ENCODE measurements at places on chromosomes 11 and 22.
A peak's percentile ranks its signal among the peaks of the same experiment; 100 is the strongest.

GRCh38 chr11:44248109-44248508, 61.8 kb downstream of the ALX4 start:
- DNase-seq: no peak

GRCh38 chr11:129945373-129945772, 50.0 kb upstream of the NFRKB start:
- DNase-seq: no peak

- DNase-seq: no peak
Measured at GRCh38 chr11:110928391-110928790, 216.2 kb upstream of the ARHGAP20 start.

DNA sequence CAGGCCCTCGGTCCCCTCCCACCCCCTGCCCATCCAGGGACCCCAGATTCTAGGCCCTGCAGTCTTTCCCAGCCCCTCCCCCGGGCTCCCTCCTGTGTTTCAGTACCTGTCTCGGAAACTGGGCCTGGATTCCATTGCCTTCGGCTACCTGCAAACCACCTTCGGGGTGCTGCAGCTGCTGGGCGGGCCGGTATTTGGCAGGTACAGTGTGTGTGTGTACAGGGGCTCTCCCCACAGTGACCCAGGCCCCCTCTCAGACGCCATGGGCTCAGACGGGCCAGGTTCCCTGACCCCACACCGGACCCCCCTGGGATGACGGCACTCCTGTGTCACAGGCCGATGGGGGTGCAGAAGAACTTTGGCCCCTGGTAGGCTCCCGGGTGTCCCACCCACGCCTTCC, 21.1 kb downstream of the PHLDA2 start:
- no peak for DNase-seq

DNA sequence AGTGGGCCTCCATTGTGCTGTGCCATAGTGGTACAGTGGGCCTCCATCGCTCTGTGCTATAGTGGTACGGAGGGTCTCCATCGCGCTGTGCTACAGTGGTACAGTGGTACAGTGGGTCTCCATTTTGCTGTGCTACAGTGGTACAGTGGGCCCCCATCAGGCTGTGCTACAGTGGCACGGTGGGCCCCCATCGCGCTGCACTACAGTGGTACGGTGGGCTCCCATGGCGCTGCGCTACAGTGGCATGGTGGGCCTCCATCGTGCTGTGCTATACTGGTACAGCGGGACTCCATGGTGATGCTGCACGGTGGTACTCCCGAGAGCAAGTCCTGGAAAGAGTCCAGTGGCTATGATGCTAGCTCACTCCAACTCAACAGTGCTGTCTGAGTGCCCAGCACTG, 51.8 kb downstream of the SCUBE1 start:
- DNase-seq: no peak

DNA sequence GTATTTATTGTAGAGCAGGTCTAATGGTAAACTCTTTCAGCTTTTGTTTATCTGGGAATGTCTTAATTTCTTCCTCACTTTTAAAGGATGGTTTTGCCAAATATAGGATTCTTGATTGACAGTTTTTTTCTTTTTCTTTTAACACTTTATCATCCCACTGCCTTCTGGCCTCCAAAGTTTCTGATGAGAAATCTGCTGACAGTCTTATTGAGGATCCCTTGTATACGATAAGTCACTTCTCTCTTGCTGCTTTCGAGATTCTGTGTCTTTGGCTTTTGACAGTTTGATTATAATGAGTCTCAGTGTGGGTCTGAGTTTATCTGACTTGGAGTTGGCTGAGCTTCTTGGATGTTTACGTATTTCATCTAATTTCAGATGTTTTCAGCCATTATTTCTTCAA, 6.7 kb upstream of the TSKU start:
- no peak for DNase-seq

- no peak for DNase-seq
Measured at GRCh38 chr11:86940122-86940777, 14.9 kb downstream of the FZD4 start.

DNA sequence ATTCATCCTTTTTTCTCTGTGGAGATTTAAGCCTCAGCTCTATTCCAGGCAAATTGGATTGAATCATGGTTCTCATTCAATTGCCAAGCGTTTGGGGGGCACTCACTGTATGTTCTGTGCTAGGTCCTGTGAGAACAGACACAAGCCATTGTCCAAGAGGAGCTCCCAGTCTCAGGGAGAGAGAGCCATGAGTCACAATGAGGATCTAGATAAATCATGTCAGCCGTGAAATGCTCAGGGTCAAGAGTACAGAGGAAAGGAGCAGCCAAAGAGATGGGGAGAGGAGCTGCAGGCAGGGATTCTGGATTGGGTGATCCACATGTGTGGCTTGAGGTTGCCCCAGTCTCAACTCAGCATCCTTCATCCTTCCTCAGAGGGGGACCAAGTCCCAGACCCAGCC, 93.6 kb downstream of the FEZ1 start:
- DNase-seq: no peak

GRCh38 chr11:12235553-12235946, 125.2 kb downstream of the MICAL2 start:
- no peak for DNase-seq

DNA sequence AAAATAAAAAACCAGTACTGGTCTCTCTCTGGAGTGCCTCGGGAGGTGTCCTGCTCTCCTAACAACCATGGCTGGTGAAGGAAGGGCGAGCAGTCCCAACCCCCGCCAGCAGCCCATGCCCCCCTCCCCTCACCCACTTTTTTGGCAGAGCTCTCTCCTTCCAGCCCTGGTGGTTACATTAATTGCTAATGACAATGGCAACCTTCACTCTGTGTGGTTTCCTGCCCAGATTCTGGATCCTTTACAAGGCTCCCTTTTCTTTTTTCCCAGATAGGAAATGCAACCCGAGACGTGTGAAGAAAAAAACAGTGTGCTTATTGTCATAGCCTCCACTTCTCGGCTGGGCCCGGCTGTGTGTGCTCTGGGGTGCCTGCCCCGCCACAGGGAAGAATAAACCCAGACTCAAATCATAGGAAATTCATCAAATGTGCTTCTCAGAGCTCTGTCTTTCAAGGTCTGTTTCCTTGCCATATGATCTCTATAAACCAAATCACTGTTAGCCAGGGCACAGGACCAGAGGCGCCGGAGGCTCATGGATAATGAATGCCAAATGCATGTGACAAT, 513.0 kb downstream of the SOX6 start:
- DNase-seq: peak; percentile 19

DNA sequence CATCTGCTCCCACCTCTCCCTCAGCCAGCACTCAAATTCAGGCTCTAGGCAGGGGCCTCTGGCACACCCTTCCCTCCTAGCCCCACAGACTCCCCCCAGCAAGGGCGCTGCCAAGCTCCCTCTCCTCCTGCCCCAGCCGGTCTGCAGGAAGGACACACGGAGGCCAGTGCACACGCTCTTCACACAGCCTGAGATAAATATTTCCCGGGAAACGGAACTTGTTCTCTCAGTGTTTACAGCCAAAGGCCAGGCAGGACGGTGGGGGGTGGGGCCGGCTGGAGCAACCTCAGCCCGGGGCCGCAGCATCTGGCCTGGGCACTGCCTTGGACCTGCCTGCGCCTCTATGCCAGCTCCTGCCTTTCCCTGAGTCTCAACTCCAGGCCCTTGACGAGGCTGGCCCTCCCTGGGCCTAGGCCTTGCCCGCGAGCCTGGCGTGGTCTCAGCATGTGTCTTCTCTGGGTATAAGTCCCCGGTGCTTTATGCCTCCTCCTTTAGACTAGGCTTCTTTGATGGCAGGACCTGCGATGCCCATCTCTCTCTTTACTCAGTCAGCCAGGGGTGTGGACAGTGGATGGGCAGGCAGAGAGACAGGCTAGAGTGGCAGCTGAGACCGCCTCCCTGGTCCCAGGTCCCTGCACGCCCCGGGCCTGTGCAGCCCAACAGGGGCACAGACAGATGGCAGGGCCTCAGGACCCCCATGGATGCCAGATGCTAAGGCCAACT, 48.4 kb downstream of the PDE2A start:
- DNase-seq: no peak

- DNase-seq: no peak
Measured at GRCh38 chr11:47399860-47400767, 8.3 kb upstream of the SLC39A13 start.

DNA sequence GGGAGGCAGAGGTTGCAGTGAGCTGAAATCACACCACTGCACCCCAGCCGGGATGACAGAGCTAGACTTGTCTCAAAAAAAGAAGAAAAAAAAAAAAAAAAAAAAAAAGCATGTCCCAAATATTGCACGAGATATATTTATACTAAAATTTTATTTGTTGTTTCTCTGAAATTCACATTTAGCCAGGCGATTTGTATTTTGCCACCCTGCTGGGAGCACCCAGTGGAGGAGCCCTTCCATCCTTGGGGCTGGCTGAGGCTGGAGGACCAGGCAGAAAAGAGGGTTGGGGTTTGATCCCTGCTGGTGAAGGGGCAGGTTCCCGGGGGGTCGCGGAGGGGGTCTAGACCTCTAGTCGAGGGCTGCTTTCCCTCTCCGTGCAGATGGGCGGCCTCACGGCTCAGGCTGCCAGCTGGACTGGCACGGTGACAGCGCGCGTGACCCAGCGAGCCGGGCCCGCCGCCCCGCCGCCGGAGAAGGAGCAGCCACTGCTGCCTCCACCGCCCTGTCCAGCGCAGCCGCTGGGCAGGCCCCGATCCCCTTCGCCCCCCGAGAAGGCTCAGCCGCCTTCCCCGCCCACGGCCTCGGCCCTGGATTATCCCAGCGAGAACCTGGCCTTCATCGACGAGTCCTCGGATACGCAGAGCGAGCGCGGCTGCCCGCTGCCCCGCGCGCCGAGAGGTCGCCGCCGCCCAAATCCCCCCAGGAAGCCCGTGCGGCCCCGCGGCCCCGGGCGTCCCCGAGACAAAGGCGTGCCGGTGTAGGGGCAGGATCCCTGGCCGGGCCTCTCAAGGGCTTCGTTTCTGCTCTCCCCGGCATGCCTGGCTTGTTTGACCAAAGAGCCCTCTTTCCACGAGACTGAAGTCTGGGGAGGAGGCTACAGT, 952 bp upstream of the CATSPERZ start:
- DNase-seq: no peak

DNA sequence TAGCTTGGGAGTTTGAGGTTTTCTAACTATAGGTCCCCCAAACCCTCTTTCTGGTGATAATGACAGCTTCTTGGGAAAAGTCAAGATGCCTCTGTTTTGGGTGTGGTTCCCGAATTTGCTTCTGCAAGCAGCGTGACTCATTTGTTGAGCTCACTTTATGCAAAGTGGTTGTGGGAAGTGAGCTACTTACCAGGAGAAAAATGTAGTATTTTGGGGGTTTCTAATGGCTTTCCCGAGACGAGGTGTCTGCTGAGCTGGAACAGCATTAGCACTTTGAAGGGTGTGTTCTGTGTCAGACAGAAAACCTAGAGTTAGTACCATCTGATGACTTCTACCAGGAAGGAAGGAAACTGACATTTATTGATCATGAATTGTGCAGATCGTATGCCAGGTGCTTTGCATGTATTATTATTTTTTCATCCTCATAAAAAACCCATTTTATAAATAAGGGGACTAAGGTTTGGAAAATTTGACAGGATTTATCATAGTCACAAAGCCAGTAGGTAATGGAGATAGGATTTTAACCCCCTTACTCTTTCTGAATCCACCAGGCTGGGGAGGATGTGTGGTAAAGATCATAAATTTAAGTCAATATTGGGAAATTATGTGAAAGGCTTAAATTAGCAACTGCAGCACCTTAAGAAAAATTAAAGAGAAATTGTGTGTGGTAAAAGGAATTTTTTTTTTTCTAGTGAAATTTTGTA, 108.8 kb upstream of the CD44 start:
- DNase-seq: no peak

DNA sequence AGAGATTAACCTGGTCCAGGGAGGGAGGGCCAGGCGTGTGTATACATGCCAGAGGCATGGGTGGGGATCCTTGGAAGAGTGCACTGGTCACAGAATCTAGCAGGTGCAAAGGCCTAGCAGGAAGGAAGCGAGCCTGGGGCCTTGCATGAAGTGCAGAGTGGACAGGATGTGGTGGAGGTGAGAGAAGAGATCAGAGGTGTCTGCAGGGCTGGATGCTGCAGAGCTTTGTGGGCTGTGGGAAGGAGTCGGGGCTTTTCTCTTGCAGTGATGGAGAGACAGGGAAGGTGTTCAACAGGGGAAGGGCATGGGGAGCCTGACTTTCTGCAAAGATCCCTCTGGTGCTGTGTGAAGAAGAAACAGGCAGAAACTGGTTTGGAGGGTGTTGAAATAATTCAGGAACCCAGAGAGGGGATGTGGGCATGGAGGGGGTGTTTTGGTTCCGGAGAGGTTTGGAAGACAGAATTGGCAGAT, 2.5 kb upstream of the TPST2 start:
- no peak for DNase-seq

GRCh38 chr11:132941024-132941646, 591.2 kb downstream of the OPCML start:
- no peak for DNase-seq

DNA sequence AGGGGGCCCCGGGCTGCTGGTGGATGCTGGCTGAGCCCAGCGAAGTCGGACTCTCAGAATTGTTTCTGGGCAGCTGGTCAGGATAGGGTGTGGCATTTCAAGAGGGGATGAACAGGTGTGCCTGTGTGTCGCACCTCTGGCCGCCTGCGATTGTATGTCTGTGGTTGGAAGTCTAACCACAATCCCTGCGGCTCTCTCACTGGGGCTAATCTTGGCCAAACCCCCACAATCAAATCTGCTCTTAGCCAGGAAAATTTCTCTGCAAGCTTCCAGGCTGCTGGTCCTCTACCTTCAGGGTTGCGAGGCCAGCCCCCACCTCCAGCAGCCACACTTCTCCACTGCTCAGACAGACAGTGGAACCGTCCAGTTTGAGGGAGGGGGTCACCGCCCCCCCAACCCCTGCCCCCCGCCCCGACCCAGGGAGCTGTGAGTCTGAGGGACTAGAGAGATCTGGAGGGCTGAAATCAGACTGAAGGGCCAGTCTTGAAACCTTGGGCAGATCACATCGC, 953 bp downstream of the ATG16L2 start:
- no peak for DNase-seq

DNA sequence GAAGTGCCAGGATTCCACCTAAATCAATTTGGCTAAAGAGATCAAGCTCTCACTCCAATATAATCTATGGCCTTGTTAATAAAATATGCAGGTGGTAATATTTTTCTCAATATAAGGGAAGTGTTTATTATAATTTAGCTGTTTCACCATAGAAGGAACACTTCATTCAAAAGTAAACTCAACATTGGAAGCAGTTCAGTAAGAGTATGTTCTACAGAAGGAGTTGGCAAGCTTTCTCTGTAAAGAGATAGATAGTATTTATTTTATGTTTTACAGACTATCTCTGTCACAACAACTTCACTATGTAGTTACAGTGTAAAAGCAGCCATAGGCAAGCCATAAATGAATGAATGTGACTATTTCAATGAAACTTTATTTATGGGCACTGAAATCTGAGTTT, 313.6 kb upstream of the ANO3 start:
- no peak for DNase-seq

GRCh38 chr11:115317277-115318185, 186.7 kb downstream of the CADM1 start:
- DNase-seq: peak; percentile 92

Measured in NCI-H1436 (cell line).